Stimulated activated CD4-positive, alpha-beta T cell treated with anti-CD3 and anti-CD28 coated beads, TNF-alpha, amount 100 ng/mL, for 1 hour (primary cell): ENCODE measurements at places on chromosomes 2 and 18.

GRCh38 chr18:498931-499775 lies 1.3 kb downstream of the COLEC12 start:
- no peak for DNase-seq

DNA sequence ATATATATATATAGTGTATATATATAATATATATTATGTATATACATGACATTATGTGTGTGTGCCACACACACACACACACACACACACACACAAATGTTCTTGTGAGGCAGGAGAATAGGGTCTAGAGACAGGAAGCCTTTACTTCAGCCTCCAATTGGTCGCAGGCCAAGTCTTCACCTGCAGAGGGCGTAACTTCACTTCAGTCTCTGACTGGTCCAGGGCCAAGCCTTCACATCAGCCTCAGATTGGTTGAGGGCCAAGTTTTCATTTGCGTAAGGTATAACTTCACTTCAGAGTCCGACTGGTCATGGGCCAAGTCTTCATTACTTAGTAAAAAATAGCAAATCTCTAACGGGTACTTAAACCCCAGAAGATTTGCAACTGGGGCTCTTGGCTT lies 13.2 kb upstream of the SS18 start:
- no peak for DNase-seq

- no peak for DNase-seq
These were observed 139.2 kb downstream of the CCDC102B start for GRCh38 chr18:68937029-68937599.

- no peak for DNase-seq
These were observed 13.0 kb upstream of the OTOS start for GRCh38 chr2:240153418-240153817.

GRCh38 chr2:205715831-205716525 lies 33.7 kb downstream of the NRP2 start:
- DNase-seq, result no peak

DNA sequence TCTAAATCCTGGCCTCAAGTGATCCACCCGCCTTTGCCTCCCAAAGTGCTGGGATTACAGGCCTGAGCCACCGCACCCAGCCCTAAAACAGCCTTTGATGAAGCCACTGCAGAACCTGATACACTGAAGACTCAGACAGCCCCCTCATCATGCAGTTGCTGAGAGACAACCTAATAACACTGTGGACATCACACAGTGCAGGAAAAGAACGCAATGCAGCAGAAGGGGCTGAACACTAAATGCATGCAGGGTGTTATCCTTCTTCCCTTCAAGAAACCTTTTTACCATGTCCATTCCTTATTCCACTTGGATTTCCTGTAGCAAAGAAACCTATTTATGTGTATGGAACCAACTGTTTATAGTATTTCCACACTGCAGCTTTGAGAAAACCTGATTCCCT lies 35.7 kb downstream of the MGAT4A start:
- DNase-seq, result no peak

DNA sequence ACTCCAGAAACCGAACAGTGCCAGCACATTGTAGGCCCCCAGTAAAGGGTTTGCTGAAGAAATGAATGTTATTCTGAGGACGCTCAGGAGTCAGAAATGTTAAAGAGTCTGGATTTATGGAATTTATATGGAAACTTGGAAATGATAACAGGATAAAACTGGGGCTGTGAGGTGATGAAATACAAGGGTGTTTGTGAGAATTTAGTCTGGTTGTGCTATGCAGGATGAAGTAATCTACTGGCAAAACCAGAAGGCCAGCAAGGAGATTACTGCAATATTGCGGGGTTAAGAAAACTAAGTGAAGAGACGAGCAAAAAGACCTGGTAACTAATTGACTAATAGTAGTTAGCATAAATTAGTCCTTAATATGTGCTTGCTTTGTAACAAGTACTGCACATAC lies 467.8 kb downstream of the ZEB2 start:
- DNase-seq, result no peak

- DNase-seq, result no peak
These were observed 64.4 kb downstream of the KLHL29 start for GRCh38 chr2:23449413-23449812.

- DNase-seq, result peak; percentile 11
These were observed 1.3 kb upstream of the SMAD2 start for GRCh38 chr18:47931718-47932103.

- DNase-seq, result no peak
These were observed 105.4 kb upstream of the MAP4K3 start for GRCh38 chr2:39542523-39542922.

GRCh38 chr2:14401873-14402272 lies 230.6 kb upstream of the LRATD1 start:
- DNase-seq, result no peak

- DNase-seq, result no peak
These were observed 8.3 kb downstream of the NEMP2 start for GRCh38 chr2:190526105-190526750.

GRCh38 chr18:23992089-23992940 lies 22.2 kb upstream of the TTC39C start:
- DNase-seq, result no peak

DNA sequence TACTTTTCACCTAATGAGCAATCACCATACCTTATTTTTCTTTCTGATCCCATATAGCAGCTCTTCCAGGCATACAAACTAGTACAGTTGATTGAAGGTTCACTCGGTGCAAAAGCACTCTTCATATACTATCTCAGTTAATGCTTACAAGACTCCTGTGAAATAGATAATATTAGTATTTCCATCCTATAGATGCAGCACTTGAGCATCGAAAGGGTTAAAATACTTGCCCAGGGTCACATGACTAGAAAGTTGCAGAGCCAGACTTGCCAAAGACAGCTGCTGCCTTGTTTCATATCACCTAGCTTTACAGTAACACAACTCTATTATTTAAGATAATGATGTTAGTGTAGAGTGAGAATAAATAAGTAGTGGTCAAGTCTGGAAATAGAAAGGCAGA lies 466.0 kb upstream of the TNP1 start:
- no peak for DNase-seq

DNA sequence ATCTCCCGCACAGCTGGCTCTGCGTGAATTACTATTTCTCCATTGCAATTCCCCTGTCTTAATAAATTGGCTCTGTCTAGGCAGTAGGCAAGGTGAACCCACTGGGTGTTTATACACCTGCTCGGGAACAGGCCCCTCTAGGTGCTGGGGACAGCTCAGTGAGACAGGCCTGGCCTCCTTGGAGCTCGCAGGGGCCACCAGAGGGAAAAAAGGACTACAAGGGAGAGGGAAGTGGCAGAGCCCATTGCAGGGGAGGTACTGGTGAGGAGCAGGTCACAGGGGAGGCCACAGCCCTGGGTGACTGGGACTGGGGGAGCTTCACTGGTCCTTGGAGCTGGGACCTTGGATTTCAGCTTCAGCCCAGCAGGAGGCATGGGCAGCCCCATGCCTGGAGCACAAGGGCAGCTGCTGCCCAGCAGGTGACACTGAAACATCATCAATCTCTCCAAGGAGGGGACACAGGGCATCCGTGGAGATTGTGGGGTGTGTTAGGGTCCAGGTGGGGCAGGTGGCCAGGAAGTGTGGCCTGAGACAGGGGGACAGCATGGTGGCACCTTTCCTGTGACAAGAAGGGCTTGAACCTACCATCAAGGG lies 31.2 kb downstream of the NGEF start:
- DNase-seq, result no peak

- DNase-seq, result no peak
These were observed 5.2 kb downstream of the ARHGAP25 start for GRCh38 chr2:68739595-68740399.

GRCh38 chr2:111122631-111123421 lies 2.1 kb downstream of the BCL2L11 start:
- no peak for DNase-seq

DNA sequence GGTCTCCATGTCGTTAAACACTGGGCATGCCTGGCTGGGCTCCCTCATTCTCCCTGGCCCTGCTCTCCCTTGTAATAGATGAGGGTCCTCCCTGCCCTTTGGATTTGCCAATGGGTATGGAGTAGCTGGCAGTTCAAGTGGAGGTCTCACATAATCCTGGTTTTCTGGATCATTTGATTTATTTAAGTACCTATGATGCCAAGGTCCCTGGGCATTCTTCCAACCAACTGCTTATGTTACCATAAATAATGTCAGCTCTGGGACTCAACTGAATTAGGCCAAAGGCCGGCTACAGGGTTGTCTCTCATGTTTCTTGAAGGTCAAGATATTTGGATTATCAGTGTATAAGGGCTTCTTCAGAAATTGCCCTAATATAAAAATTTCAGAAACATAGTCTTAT lies 104.9 kb upstream of the LYPD6 start:
- DNase-seq, result no peak

- no peak for DNase-seq
These were observed 119.7 kb downstream of the GAREM1 start for GRCh38 chr18:32351032-32351431.

GRCh38 chr18:64678048-64678447 lies 529.2 kb upstream of the LINC00305 start:
- DNase-seq, result no peak
